ENCODE measurements at places on chromosomes 1 and 21. TPM values are rescaled to one million over a fixed set of nuclear protein-coding genes. Genes with fewer than 3 reads are reported as not detected.

- DNase-seq = no peak
- no peaks in the 10 kb centered on the region for H3K4me1 ChIP-seq
- H3K4me3 ChIP-seq = no peak overlapping the region
- H3K27me3 ChIP-seq = no peaks in the 10 kb centered on the region
Measured at GRCh38 chr1:51833700-51834099, 44.8 kb downstream of the NRDC start.

GRCh38 chr1:111878649-111879048, 110.8 kb downstream of the KCND3 start:
- no peaks in the 10 kb centered on the region for H3K27me3 ChIP-seq
- H3K36me3 ChIP-seq = no peaks in the 10 kb centered on the region
- H3K4me1 ChIP-seq = no peaks in the 10 kb centered on the region
- H3K4me3 ChIP-seq = no peak overlapping the region
- DNase-seq = no peak

Gene KIAA0040
- polyA plus RNA-seq = 35.4 TPM

Gene LINGO4
- polyA plus RNA-seq = not detected

GRCh38 chr1:214377886-214378285, 96.9 kb downstream of the SMYD2 start:
- no peak overlapping the region for H3K4me3 ChIP-seq
- H3K36me3 ChIP-seq = no peaks in the 10 kb centered on the region
- no peaks in the 10 kb centered on the region for H3K4me1 ChIP-seq
- no peak overlapping the region for H3K27ac ChIP-seq
- no peak for DNase-seq
- H3K27me3 ChIP-seq = no peaks in the 10 kb centered on the region

DNA sequence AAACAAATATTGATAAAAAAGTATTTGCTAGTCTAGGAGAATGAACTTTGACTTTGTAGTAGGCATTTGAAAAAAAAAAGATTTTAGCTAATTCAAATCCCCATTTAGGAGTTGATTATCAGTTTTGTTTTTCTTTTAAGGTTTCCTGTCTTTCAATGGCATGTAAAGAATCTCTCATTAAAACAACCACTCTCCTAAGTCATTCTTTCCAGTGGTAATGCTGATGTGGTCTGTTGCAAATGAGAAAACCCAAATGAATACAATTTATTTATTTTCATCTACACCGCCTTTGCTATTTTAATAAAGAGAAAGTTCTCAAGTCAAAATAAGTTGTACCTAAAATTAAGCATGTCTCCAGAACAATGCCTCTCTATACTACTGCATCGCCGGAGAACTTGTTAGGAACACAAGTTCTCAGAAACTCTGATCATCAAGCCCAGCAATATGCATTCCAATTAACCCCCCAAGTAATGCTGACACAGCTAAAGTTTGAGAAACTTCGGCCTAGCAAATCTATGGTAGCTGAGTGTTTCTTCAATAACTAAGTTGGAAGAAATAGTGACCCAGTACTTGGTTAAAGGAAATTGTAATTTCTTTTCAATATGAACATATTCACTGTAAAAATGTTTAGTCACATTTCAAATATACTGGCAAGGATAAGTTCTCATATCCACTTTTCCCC, 255.1 kb downstream of the PTPRC start:
- H3K4me1 ChIP-seq = peaks cover 1% of the 10 kb centered on the region
- H3K36me3 ChIP-seq = peaks cover 7% of the 10 kb centered on the region
- H3K27me3 ChIP-seq = no peaks in the 10 kb centered on the region
- H3K27ac ChIP-seq = no peak overlapping the region
- no peak overlapping the region for H3K4me3 ChIP-seq
- DNase-seq = no peak

DNA sequence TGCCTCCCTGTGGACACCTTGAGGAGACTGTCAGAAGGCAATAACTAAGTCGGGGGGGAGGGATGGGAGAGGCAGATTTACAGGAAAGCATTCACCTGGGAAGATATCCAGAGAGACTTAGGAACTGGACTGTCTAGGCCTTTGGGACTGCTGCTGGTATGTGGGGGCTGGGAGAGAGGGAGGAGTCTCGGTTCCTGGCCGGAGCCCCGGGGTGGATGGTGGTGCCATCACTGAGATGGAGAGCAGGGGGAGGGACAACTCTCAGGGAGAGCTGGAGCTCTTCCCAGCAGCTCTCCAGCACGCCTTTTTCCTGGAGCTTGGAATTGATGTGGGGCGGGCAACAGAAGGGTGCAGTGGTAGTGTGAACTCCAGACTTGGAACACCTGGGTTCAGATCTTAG, 22.1 kb downstream of the PTPRF start:
- no peak for DNase-seq
- H3K4me3 ChIP-seq = no peak overlapping the region
- H3K27ac ChIP-seq = no peak overlapping the region
- no peaks in the 10 kb centered on the region for H3K27me3 ChIP-seq
- no peaks in the 10 kb centered on the region for H3K36me3 ChIP-seq

Gene RIMS3
- 0.26 TPM for polyA plus RNA-seq

Gene UBR4
- polyA plus RNA-seq = 49.4 TPM

DNA sequence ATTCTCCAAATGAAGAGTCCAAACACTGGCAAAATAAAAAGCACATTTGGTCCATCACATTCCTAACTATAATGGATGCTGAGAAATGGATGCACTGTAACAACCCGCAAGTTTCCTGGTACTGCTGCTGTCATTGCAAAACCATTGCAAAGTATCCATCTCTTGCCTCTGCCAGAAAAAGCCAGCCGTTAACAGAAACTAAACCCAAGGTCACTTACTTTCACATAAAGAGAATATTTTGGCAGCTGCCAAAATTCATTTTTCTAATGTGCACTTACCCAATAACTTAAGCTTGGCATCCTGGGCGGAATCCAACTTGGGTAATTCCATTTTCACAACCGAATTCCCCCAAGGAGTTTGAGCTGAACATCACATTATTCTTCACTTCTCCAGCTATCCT, 77.0 kb upstream of the LRRC8D start:
- no peak overlapping the region for H3K4me3 ChIP-seq
- H3K27me3 ChIP-seq = no peaks in the 10 kb centered on the region
- H3K36me3 ChIP-seq = no peaks in the 10 kb centered on the region
- H3K4me1 ChIP-seq = no peaks in the 10 kb centered on the region

DNA sequence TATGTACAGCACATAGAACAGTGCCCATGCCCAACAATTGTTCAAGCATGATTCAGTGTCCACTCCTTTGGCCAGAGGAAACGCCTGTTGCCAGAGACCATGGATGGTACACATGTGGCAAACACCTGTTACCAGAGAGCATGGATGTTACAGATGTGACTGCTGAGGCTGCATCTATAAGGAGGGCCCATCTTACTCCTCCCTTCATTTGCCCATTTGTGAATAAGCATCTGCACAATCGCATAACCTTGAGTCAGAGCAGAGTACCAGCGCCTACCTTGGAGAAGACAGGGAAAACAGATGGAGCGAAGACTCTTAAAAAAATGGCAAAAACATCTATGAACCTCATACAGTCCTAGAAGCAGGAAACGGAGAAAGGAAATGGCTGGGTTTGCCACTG, 36.6 kb upstream of the CACHD1 start:
- H3K4me1 ChIP-seq = no peaks in the 10 kb centered on the region
- H3K27ac ChIP-seq = no peak overlapping the region
- DNase-seq = no peak
- no peak overlapping the region for H3K4me3 ChIP-seq

DNA sequence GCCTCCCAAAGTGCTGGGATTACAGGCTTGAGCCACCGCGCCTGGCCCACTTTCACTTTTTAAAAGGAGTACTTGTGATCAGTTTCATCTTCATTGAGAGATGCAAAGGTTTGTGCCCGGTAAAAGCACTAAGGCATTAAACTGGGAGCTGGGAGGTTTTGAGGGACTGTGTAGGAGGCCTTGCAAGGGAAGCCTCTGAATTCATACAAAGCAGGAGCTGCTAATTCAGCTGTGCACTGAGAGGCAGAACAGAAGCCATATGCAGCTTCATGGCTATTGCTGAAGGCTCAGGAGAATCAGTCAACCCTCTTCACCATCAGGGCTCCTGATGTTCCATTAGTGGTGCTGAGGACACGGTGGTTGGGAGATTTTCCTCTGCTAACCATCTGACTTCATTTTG, 77.7 kb downstream of the GPR88 start:
- no peaks in the 10 kb centered on the region for H3K4me1 ChIP-seq
- no peak overlapping the region for H3K27ac ChIP-seq
- no peak overlapping the region for H3K4me3 ChIP-seq
- no peaks in the 10 kb centered on the region for H3K36me3 ChIP-seq

Gene TBX15
- polyA plus RNA-seq = not detected

GRCh38 chr1:100719490-100719889, at the start of gene VCAM1:
VCAM1 (plus strand) TSS chr1:100719742; CDS start chr1:100719861, 119 bp downstream.
- H3K27ac ChIP-seq = no peak within 1 kb of the TSS
- no peak for DNase-seq
- no peaks in the 10 kb centered on the region for H3K4me1 ChIP-seq
- H3K27me3 ChIP-seq = no peaks in the 10 kb centered on the region
- H3K4me3 ChIP-seq = no peak within 1 kb of the TSS

GRCh38 chr1:205961405-205961804, 18.1 kb upstream of the SLC26A9 start:
- H3K4me3 ChIP-seq = no peak overlapping the region
- H3K4me1 ChIP-seq = peaks cover 18% of the 10 kb centered on the region
- peak; percentile 59 for DNase-seq
- H3K27ac ChIP-seq = no peak overlapping the region
- no peaks in the 10 kb centered on the region for H3K27me3 ChIP-seq
- no peaks in the 10 kb centered on the region for H3K36me3 ChIP-seq

Gene FCRL5
- polyA plus RNA-seq = not detected

Measured in CD14-positive monocyte (primary cell).